G401 (cell line): ENCODE measurements at places on chromosomes 2 and 18. TPM values are rescaled to one million over a fixed set of nuclear protein-coding genes. Genes with fewer than 3 reads are reported as not detected.

GRCh38 chr2:74021407-74021755 is 36.7 kb downstream of the TET3 start:
- no peak for DNase-seq

The RAB31 gene
- total RNA-seq: 36.6 and 64.3 TPM in 2 replicates

- DNase-seq: no peak
Observed at GRCh38 chr18:57983965-57984364, 60.1 kb upstream of the NEDD4L start.

DNA sequence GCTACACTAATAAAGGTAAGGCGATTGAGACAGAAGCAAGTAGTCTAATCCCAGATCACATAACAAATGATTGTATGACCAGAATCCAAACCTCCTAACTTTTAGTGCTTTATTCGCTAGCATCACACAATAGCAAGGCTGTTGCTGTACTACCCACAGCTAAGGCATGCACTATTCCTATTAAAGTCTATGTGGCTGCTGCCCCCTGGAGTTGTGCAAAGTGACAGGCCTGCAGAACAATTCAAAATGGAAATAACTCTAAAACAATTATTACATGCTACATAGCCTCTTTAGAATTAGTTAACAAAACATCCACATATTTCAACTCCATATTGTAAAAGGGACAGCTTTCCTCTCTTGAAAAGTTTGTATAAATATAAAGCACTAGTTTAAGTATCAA is 6.0 kb downstream of the ERBB4 start:
- DNase-seq: no peak

The TUBB6 gene
- total RNA-seq: 734 and 738 TPM in 2 replicates

DNA sequence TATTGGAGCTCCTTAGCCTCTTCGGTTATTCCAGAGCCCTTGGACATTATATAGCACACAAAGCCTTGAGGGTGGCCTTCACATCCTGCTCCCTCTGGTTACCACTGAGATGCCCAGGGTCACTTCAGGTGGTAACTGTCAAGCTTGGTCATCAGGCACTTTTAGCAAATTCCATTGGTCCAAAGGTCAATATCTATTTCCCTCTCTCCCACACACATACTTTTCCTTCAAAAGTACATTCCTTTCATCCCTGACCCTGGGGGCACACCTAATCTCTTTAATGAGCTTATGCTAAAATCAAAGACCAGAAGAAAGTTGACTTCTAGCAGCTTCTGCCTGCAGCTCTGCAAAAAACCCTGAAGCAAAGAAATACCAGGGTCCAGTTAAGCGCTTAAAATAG is 172.0 kb upstream of the NRP2 start:
- no peak for DNase-seq

DNA sequence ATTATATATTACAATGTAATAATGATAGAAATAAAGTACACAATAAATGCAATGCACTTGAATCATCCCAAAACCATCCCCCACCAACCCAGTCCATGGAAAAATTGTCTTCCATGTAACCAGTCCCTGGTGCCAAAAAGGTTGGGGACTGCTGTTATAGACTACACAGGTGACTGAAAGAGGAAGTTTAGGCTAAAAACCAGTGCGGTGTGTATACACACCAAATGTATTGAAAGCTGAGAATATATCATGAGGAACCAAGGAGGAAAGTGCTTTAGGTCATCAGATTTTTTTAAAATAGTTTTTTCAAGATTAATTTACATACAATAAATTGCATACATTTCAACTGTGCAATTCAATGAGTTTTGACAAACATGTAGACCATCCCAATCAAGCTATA is 20.5 kb upstream of the C1D start:
- DNase-seq: no peak

DNA sequence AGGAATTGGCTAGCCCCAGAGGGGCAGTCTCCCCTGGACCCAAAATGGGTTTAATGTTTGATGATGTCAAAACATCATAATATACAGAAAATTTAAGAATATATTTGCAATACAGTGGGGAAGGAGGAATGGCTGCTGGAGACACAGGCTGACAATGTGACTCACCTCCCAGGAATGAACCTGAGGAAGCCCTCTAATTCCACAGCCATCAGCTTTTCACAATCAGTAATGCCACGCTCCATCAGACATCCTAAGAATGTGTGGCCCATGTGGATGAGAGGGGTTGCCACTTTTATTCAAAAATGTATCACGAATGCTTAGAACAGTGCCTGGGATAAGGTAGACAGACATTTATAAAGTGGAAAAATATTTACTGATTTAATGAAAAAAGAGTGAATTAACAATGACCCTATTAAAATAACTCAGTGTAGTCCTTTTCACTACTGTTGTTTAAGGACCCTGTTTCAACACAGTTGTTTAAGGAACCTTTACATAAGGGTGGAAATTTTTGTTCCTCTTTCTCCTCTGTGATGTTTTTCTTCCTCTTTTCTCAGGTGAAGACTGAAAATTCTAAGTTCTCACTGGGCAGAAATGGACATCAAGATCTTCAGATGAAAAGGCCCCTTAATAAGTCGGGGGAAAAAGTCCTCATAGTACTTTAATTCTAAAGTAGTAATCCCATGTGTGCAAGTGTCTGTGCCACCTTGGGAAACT is 17.5 kb upstream of the TMEM163 start:
- DNase-seq: no peak

GRCh38 chr2:236636714-236637470 is 67.3 kb downstream of the ACKR3 start:
- no peak for DNase-seq

DNA sequence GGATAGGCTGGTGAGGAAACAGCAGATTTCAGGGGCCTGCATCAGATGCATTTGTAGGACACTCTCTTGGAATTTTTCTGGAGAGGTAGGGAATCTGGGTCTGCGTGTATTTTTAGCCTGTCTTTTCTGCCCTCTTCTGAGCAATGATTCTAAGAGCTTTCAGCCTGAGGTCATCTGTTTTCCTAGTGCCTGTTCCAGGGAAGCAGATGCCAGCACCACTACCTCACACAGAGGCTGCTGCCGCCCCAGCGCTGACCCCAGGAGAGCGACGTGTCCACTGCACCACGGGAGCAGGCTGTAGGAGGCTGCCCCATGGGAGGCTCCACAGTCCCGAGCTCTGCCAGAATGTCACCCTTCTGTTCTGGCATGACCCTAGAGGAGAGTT is 316.5 kb downstream of the CYP26B1 start:
- DNase-seq: peak; percentile 74

The ASB18 gene
- total RNA-seq: not detected in 2 replicates

- no peak for DNase-seq
Observed at GRCh38 chr2:163563336-163563735, 172.5 kb downstream of the FIGN start.

The PLCL1 gene
- not detected in 2 replicates for total RNA-seq

DNA sequence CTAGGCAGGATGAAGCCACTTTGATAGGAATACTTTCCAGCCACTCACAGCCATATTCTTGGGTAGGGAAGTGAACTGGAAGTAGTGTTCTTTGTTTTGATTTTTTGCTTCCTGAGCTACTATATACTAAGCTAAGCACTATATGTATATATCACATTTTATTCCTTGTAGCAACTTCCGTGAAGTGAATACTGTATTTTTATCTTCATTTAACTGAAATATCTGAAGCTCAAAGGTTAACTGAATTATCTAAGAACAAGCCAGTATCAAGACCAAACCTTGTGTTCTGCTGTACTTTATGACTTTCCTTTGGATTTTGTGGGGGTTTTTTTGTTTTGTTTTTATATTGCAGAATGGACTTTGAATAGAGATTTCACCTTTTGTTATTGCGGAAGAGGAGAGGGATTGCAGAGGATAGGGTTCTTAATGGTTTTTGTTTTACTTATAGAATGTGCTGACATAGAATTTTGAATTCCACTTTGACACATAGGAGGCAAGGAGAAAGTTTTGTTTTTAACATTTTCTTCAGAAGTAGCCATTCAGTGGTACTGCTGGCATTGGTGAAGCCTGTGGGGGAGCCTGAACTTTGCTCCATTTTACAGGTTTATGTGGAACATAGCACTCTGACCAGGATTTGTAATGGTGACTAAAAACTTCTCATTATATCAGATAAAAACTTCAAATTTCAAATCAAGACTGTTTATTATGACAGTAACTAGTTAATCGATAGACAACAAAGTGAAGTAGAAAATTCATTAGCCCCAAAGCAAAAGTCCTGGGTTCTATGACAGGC is 24.1 kb upstream of the RNF138 start:
- DNase-seq: no peak

DNA sequence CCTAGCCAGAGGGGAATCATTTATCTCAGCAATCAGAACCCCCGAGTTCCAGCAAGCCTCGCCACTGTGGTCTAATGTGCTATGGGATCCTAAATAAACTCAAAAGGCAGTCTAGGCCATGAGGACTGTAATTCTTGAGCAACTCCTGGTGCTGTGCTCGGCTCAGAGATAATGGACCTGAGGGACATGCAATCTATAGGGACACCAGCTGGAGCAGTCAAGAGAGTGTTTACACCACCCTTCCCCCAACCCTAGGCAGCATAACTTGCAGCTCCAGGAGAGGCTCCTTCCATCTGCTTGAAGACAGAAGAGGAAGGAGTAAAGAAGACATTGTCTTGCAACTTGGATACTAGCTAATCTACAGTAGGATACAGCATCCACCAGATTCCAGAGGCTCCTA is 225.5 kb upstream of the KLHL14 start:
- DNase-seq: no peak

The CNDP2 gene
- total RNA-seq: 77.0 and 78.9 TPM in 2 replicates

The RAX gene
- total RNA-seq: not detected in 2 replicates

The BMP10 gene
- total RNA-seq: not detected in 2 replicates

GRCh38 chr2:160498137-160498536 is 4.5 kb upstream of the RBMS1 start:
- DNase-seq: no peak

The KCMF1 gene
- 53.3 and 133 TPM in 2 replicates for total RNA-seq

The GYPC gene
- total RNA-seq: 32.9 and 37.1 TPM in 2 replicates

- peak; percentile 47 for DNase-seq
Observed at GRCh38 chr2:24122366-24123194, 554 bp downstream of the PFN4 start.

The GALR1 gene
- total RNA-seq: not detected in 2 replicates

The ARL5A gene
- 59.9 and 90.8 TPM in 2 replicates for total RNA-seq

DNA sequence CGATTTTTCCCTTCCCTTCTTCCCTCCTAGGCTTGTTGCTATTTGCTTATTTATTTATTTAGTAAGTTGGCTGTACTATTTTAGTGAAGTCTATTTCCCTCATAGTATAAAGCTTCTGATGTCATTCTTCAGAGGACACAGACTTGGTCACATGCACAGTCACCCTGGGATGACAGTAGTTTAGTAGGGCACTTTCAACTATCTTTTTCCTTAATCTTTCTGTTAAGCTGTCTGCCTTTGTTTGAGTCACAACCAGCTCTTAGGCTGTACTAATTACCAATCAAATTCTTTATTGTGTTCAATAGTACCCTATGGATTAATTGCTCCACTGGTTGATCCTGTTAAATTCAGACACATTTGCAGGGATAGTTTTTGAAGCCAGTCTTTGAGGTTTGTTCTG is 26.9 kb upstream of the RAB31 start:
- DNase-seq: no peak

DNA sequence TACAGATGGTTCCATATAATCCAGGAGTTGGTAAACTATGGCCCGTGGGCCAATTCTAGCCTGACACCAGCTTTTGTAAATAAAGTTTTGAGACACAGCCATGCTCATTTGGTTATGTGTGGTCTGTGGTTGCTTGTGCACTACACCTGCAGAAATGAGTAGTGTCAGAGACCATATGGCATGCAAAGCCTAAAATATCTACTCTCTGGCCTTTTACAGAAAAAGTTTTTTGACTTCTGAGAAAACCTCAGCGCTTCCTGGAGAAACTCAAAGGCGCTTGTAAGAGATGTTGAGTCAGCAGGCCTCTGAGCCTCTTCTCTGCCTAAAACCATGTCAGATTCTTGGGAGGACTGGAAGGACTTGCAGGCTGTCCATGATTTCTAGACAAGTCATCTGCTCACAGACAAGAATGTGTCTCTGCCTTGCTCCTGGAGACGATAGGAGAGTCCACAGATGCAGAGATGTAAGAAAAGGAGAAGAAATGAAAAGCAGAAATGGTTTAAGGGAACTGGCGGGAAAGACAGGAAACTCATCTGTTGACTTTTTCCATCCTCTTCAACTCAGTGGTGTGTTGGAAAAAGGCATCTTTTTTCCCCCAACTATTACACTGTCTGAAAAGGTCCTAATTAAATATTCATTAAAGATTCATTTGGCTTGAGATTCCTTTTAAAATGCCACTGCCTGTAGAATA is 5.2 kb downstream of the TTC39C start:
- no peak for DNase-seq

The LPIN1 gene
- 12.7 and 30.4 TPM in 2 replicates for total RNA-seq

The TBR1 gene
- total RNA-seq: not detected in 2 replicates

- no peak for DNase-seq
Observed at GRCh38 chr2:45070113-45070652, 60.9 kb upstream of the SIX2 start.

- no peak for DNase-seq
Observed at GRCh38 chr18:8290435-8290834, 318.8 kb upstream of the RAB12 start.

The UGT1A6 gene
- total RNA-seq: not detected in 2 replicates

- DNase-seq: peak; percentile 27
Observed at GRCh38 chr2:7023542-7023941, 106.3 kb downstream of the RNF144A start.

DNA sequence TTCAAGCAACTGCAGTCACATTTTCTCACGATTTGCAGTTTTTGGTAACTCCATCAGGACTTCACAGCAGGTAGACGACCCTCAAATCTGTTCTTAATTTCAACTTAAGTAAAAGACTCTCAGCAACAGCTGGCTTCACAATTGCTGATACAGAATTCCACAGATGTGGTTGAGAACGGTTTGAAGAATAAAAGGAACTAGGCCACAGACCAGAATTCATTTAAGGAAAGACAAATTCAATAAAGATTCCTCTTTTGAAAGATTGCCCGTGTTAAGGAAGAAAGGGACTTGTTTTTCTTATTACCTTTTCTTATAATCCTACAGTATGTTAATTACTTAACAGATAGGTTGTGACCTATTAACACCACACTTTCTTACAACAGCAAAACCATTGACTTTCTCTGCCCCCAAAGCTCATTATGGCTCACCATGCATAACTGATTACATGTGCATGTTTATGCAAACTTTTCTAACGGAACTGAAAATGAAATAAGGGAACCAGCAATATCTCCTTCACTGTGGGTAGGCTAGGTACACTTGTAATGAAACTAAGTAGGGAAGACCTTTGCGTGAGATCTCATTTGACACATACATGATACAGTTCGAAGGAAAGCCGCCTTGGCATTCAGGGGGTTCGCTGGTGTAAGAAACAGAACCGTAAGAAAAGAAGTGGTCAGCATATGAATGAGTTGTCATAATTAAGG is 4.7 kb upstream of the ZNF516 start:
- no peak for DNase-seq

GRCh38 chr2:175698061-175698460 is 304.0 kb downstream of the LNPK start:
- DNase-seq: no peak

The RFTN2 gene
- total RNA-seq: not detected in 2 replicates

The PIEZO2 gene
- total RNA-seq: not detected in 2 replicates

- no peak for DNase-seq
Observed at GRCh38 chr2:104213758-104214157, 640.2 kb upstream of the POU3F3 start.

- DNase-seq: no peak
Observed at GRCh38 chr2:203492965-203493364, 42.1 kb downstream of the RAPH1 start.
